ENCODE measurements at places on chromosomes 5 and 9.

DNA sequence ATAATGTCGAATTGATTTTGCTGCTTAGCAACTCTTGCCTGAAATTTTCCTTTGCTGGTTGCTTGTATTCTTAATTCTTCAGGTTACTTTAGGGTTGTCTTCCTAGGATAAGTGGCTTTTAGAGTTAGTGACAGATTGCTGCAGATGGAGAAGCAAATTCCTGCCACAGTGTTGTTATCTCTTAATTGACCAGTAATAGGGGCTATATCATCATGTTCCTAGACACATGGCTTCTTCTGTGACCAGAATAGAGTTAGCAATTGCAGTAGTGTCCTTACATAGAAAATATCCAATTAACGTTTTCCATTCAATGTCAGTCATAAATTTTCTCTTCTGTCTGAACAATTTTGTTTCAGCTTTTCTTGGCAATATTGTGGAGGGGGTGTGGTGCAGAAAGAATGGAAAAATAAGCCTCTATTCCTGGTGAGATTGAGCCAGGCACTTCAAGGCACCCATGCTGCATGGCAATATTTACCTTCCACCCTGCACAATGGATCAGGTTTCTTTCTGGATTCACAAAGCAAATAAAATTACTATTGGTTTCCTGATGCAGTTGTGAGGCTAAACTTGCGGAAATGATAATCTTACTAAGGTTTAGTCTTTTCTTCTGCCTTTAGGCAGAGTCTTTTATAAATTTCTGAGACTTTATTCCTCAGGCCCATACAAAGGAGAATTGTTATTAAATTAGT, 1481.5 kb downstream of the EFNA5 start:
- DNase-seq: no peak

DNA sequence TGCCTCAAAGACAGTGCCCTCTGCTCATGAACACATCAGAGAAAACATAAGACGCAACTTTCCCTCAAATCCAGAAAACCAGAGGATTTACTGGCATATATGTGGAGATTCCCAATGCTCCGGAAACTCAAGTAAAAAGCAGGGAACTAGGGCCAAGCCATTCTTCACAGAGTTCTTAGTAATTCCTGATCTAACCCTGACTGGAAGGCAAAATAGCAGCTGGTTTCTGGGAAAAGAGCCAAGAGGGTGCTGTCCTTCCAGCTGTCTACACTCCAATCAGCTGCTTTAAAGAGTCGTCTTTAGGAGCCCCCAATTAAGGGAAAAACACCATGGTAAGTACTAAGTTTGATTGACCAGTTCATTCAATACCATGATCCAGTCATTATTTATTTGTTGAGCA, 49.6 kb downstream of the GNA14 start:
- no peak for DNase-seq

GRCh38 chr9:136703276-136703860, 9.0 kb upstream of the DIPK1B start:
- DNase-seq: no peak

GRCh38 chr5:158876263-158876942, 223.3 kb downstream of the EBF1 start:
- no peak for DNase-seq

- DNase-seq: no peak
Observed at GRCh38 chr5:175706499-175706898, 48.6 kb downstream of the HRH2 start.

GRCh38 chr9:131308452-131308851, 18.9 kb downstream of the PLPP7 start:
- no peak for DNase-seq

DNA sequence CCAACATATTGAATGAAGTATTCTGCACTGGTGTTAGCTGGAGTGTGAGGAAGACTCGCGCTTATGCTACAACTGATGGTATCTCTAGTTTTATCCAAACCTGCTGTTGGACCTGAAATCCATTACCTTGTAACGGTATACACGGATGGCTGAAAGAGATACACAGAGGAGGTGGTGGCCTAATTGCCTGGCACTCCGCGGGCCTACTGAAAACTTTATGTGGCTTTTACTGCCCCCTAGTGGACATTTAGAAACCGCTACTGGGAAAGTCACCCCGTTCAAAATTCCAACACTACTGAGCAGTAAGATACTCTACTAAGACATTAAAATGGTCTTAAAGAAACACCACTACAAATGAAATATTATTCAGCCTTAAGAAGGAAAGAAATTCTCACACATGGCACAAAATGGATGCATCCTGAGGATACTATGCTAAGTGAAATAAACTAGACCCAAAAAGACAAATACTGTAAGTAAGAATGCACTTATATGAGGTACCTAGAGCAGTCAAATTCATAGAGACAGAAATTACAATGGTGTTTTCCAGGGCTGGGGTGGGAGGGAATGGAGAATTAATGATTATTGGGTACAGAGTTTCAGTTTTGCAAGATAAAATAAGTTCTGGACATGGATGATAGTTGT, 100.4 kb downstream of the TTLL11 start:
- DNase-seq: peak; percentile 21

DNA sequence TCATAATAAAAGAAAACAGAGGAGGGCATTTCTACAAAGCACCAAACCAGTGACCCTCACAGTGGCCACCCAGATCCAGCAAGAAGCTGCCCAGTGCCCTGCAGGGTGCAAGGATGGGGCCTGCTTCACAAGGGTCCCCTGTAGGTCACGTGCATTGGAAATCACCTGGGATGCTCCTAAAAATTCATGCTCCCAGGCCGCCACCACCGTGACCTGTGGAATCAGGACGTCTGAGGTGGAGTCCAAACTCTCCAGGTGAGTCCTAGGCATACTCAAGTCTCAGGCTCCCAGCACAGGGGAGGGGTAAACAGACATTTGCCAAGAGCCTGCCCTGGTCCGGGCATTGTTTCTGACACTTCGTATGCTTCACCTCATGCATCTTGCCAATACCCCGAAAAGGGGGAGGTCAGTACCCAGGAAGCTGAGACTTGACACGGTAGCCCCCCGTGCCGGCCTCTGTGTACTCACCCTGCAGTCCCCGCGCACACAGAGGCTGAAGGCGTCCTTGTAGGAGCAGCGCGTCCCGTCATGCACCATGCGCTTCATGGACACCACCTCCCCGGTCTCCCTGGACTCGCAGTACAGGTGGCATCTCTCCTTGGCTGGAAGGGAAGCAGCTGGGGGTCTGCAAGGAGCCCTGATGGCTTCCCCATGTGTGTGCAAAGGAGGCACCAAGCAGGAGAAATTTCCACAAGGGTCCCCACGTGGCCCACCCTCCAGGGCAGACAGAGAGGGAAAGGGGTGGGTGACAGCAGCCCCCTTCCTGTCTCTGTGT, 75.5 kb downstream of the ZNF354C start:
- no peak for DNase-seq

DNA sequence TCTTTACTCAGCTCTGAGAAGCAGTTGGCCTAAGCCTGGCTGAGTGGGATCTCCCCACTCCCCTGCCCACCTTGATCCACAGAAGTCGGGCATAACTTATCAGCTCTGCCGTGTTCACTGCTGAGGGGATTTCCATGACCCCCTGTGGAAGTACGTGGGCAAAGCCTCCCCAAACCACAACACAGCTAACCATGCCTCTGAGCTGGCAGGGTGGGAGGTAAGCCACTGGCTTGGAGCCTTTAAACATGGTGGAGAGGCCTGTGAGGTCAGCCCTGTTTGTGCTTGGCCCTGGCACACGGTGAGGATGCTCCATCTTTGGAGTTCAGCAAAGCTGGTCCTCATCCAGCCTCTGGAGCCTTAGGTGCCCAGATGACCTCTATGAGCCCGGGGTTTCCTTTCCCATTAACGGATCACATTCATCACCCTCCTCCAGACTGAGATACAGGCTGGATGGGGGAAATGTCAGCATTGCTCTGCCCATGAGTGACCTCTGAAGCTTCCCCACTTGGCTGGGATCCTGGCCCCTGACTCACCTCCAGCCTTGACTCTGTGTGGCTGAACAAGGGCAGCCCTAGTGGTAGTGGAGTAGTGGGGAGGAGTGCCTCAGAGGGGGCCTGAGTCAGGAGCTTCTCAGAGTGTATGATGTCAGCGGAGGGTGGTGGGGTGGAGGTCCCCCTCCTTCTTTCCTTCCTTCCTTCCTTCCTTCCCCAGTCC, 6.2 kb downstream of the PDLIM4 start:
- no peak for DNase-seq

DNA sequence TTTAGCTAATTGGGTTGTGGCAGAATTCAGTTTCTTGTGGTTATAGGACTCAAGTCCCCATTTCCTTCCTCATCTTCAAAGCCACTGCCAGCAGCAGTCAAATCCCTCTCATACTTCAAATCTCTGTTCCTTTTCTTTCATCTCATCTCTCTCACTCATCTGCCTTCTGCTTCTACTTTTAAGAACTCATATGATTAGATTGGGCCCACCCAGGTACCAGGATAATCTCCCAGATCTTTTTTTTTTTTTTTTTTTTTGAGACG, 8.0 kb upstream of the REEP5 start:
- no peak for DNase-seq

- no peak for DNase-seq
Observed at GRCh38 chr9:69223605-69224004, 49.5 kb downstream of the TJP2 start.

- no peak for DNase-seq
Observed at GRCh38 chr5:108531367-108532128, 149.7 kb upstream of the FBXL17 start.

- DNase-seq: no peak
Observed at GRCh38 chr9:90827181-90827871, 25.7 kb downstream of the SYK start.

DNA sequence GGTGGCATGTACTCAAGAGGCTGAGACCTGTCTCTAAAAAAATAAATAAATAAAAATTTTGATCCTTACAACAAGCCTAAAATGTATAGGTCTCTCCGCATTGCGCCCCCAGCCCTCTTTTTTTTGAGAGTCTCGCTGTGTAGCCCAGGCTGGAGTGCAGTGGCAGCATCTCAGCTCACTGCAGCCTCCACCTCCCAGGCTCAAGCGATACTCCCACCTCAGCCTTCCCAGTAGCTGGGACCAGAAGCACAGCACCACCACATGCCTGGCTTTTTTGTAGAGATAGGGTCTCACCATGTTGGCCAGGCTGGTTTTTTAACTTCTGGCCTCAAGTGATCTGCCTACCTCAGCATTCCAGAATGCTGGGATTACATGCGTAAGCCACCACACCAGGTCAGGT, 2.2 kb upstream of the GARIN3 start:
- no peak for DNase-seq

DNA sequence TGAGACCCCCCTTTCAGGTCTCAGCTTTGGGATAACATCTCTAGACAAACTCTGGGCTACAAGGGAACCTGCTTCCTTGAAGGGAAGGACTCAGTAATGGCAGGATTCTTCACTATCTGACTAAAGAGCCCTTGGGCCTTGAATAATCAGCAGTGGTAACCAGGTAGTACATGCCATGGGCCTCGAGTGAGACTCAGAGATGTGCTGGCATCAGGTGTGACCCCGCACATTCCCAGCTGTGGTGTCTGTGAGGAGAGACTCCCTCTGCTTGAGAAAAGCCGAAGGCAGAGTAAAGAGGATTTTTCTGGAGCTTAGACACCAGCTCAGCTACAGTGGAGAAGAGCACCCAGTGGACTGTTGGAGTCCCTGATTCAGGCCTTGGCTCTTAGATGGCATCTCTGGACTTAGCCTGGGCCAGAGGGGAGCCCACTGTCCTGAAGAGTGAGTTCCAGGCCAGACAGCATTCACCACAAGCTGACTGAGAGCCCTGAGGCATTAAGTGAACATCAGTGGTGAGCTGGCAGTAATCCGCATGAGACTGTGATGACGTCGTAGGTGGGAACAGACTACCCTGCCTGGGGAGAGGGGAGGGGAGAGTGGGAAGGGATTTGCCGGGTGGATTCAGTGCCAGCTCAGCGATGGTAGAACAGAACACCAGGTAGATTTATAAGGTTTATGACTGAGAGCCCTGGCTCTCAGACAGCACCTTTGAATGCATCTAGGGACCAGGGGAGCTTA, 5.3 kb upstream of the ZNF782 start:
- DNase-seq: no peak

- no peak for DNase-seq
Observed at GRCh38 chr5:95237324-95237723, 47.6 kb downstream of the MCTP1 start.

GRCh38 chr5:108432024-108432423, 50.1 kb upstream of the FBXL17 start:
- no peak for DNase-seq

DNA sequence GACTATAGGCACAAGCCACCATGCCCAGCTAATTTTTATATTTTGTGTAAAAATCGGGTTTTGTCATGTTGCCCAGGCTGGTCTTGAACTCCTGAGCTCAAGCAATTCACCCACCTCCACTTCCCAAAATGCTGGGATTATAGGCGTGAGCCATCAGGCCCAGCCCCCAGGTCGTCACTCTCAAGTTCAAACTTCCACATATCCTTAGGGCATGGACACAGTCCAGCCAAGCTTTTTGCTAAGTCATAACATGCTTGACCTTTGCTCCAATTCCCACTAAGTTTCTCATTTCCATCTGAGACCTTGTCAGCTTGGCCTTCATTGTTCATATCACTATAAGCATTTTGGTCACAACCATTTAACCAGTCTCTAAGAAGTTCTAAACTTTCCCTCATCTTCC, 43.9 kb upstream of the ARAP3 start:
- no peak for DNase-seq

- no peak for DNase-seq
Observed at GRCh38 chr5:38595132-38595745, 38.8 kb upstream of the LIFR start.

GRCh38 chr9:33329117-33329563, 38.8 kb downstream of the NFX1 start:
- no peak for DNase-seq

DNA sequence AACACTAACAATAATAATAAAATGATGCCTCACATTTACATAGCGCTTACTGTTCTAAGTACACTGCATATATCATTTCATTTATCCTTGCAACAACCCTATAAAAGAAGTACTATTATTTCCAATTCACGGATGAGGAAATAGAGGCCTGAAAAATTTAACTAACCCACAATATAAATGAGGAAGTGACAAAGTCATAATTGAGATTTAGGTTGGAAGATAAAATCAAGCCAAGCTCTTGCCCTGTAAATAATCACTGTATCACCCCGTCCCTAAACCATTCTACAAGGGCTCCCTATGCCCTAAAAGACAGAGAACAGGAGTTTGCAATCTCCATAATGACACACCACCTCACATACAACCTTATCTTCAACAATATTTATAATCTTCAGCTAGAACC, 49.6 kb downstream of the STRBP start:
- DNase-seq: no peak

- DNase-seq: peak; percentile 52
Observed at GRCh38 chr9:6645355-6646292, at the start of gene GLDC. TSS of gene GLDC (minus strand) at chr9:6645729. CDS start at chr9:6645499, 230 bp downstream.

DNA sequence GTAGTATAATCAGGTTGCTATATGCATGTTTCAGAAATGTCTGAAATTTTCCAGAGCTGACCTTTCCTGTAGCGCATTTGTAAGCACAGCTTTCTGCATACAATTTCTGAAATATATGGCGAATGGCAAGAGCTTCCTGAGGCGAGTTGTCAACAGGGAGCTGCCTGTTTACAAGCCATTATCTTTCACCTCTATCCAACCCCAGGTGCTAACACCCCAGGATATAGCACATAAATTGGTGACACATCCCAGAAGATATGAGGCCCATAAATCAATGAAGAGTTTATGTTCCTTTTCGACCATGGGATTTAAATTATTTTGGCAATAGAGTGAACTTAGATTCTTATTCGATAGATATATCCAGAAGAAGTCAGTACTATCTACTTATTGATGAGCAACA, 379.8 kb downstream of the KDM4C start:
- no peak for DNase-seq
